ENCODE measurements at places on chromosomes 16 and 17.

- DNase-seq: no peak
Observed at GRCh38 chr16:77833921-77834634, 45.7 kb downstream of the VAT1L start.

DNA sequence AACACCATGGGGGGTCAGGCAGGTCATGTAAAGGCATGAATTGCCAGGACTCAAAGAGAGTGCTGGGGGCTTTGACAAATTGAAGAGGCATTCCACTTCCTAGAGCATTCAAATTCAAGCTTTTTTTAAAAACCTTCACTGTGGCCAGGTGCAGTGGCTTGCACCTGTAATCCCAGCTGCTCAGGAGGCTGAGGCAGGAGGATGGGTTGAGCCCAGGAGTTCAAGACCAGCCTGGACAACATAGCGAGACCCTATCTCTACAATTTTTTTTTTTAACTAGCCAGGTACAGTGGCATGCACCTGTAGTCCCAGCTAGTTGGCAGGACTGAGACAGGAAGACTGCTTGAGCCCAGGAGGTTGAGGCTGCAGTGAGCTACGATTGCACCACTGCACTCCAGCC, 17.2 kb downstream of the ABCC12 start:
- no peak for DNase-seq

GRCh38 chr17:50511058-50511457, 2.8 kb downstream of the MYCBPAP start:
- no peak for DNase-seq

- no peak for DNase-seq
Observed at GRCh38 chr16:11359370-11359769, 14.1 kb downstream of the RMI2 start.

DNA sequence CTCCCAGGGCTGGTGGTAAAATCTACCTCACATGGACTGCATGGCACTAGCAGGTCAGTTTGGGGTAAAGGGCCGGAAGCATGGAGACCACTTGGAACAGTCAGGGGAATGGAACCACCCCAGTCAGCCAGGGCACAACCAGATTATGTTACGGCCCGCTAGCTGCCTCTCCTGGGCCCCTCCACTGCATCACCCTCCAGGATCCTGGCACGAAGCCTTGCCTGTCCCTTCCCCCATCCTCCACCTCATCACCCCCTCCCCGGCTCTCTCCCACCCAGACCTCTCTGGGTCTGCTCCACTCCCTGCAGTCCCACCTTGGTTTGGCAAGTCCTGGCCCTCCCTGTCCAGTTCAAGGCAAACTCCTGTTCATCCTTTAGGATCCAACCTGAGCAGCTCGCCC, 91.7 kb downstream of the CLEC16A start:
- DNase-seq: no peak

GRCh38 chr17:77560841-77561240, 397.7 kb upstream of the TNRC6C start:
- no peak for DNase-seq

DNA sequence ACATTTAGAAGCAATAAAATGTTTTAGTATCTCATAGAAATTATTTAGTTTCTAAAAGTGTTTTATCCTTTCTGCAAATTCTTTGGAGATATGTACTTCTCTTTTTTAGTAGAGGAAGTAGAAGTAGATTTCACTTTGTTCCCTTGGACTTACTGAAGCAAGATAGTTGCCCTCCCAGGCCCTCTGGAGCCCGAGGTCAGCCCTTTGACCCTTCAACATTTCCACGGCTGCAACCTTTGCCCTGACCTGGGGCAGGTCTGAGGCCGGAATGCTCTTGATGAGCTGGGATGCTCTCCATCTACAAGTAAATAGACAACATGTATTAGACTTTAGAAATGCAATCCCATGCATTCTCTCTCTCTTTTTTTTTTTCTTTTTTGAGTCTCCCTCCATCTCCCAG, 167.5 kb downstream of the CDK5R1 start:
- DNase-seq: no peak

DNA sequence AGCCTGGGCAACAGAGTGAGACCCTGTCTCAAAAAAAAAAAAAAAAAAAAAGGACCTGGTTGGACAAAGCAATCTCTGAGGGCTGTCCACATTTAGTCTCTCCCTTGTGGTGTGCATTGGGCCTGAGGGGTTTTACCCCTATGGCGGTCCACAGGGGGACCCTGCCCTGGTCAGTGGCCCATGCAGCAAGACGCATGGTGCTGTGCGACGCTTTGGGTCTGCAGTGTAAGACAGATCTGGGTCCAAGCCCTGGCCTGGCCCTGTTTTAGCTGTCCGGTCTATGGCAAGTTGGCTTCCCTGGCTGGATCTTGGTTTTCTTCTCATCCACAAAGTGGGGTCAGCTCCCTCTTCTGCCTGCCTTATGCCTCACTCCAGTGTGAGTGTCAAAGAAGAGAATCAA, 123.2 kb upstream of the NLRP1 start:
- no peak for DNase-seq

DNA sequence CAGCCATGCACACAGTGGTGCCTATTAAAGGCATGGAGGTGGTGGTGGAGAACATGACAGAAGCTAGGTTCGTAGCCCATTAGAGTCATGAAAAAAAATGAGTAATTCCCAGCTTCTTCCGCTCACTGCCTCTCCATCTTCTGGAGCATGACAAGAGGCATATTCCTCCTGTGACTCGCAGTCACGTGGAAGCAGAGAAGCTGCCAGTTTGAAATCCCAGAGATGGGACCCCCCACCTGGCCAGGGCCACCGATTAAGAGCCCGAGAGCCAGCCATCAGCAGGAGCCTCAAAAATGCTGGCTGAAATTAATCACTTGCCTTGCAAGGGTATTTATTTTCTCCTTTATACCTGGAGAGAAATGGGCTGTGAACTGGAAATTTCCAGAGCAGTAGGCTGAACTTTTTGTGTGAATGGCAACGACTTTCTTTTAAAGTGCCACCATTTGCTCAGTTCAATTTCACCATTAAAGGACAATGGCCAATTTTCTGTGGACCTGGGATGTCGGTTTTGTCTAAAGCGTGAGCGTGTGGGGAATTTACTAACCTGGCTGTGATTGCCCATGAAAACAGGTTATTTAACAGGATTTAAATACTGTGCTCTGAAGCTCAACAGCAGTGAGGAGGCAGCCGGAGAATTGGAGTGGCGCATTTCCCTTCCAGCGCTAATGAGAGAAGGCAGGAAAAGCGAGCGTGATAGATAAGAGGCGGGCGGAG, 189.7 kb upstream of the SDK2 start:
- DNase-seq: no peak
